Activated naive CD4-positive, alpha-beta T cell treated with anti-CD3 and anti-CD28 coated beads, Interleukin-2, amount 10 ng/mL, durations not matched to agents 5 hours and 36 hours (primary cell): ENCODE measurements at places on chromosomes 6 and 20. TPM values are rescaled to one million over a fixed set of nuclear protein-coding genes. Genes with fewer than 3 reads are reported as not detected.

Gene POM121L2
- not detected for total RNA-seq

Gene PLCB1
- total RNA-seq = 0.14 TPM

Gene NKAIN4
- total RNA-seq = not detected

Gene TULP4
- 48.2 TPM for total RNA-seq

Gene OR2H2
- total RNA-seq = not detected

Gene DEFB124
- not detected for total RNA-seq

Gene ARFGEF3
- total RNA-seq = 0.29 TPM

Gene NTSR1
- total RNA-seq = 0.10 TPM

Gene TRIM31
- not detected for total RNA-seq

Gene STMND1
- not detected for total RNA-seq

Gene ARHGAP40
- total RNA-seq = not detected

Gene DNPH1
- total RNA-seq = 43.6 TPM

Gene IFNGR1
- total RNA-seq = 21.6 TPM

Gene PRR18
- total RNA-seq = not detected

Gene SALL4
- not detected for total RNA-seq

Gene MAS1
- not detected for total RNA-seq

Gene TMX4
- 36.6 TPM for total RNA-seq

Gene C20orf141
- total RNA-seq = not detected

Gene OR2J3
- total RNA-seq = not detected

Gene VWA7
- total RNA-seq = 3.8 TPM

Gene SCRT2
- not detected for total RNA-seq

Gene VEGFA
- 59.1 TPM for total RNA-seq

Gene SGK2
- total RNA-seq = 0.28 TPM

Gene OR2B6
- total RNA-seq = not detected

Gene DEF6
- total RNA-seq = 207 TPM

Gene SERAC1
- total RNA-seq = 6.7 TPM

Gene RNF39
- not detected for total RNA-seq

Gene BMP6
- not detected for total RNA-seq

Gene HUS1B
- 1.7 TPM for total RNA-seq

Gene SLC23A2
- 21.1 TPM for total RNA-seq

Gene CTCFL
- total RNA-seq = not detected

Gene FBXO30
- total RNA-seq = 4.5 TPM

Gene SLC22A3
- not detected for total RNA-seq

Gene FARS2
- total RNA-seq = 13.8 TPM

Gene BCAS1
- total RNA-seq = 0.05 TPM

Gene RRAGD
- total RNA-seq = 10.8 TPM

Gene RAMACL
- total RNA-seq = 0.20 TPM

Gene ZSCAN16
- total RNA-seq = 5.3 TPM
